Right ventricle myocardium inferior (tissue), 1 donor: ENCODE measurements at places on chromosomes 5 and 9. TPM values are rescaled to one million over a fixed set of nuclear protein-coding genes. Genes with fewer than 3 reads are reported as not detected.

Gene GRIA1
- total RNA-seq: not detected

Gene IFNK
- not detected for total RNA-seq

DNA sequence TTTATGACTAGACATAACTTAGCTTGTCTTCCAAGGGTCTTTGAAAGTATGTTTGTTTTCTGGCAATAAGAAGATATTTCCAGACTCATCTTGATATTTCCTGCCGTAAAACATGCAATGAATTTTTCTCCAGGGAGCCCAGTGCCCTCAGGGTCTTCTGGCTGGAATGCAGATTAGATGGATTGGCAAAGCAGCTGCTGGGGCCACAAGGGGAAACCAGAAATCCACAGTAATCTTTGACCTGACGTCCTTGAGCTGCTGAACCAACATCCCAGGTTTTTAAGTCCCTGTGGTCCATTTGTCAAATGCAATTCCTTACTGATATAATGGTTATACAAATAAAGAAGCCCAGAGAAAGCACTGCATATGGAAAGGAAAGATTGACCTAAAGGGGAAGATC is 93.0 kb downstream of the THBS4 start:
- DNase-seq: no peak

DNA sequence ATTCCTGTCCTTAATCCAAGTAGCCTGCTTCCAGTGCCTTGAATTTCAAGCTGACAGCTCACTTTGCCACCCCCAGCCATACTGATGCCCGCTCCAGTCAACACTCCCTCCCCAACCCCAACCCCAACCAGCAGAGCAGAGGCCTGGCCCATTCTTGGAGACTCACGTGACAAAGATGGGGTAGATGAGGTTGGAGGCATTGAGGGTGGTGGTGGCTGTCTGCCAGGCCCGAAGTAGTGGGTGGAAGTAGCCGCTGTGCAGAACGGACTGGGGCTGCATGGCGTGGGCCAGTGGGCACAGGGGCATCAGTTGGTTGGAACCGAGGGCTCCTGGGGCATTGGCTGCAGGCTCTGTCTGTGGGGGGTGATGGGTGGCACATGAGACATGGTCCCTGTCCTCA is 7.8 kb downstream of the ALAD start:
- no peak for DNase-seq

Gene NUDT12
- total RNA-seq: 10.4 TPM

Gene ADGRD2
- not detected for total RNA-seq

DNA sequence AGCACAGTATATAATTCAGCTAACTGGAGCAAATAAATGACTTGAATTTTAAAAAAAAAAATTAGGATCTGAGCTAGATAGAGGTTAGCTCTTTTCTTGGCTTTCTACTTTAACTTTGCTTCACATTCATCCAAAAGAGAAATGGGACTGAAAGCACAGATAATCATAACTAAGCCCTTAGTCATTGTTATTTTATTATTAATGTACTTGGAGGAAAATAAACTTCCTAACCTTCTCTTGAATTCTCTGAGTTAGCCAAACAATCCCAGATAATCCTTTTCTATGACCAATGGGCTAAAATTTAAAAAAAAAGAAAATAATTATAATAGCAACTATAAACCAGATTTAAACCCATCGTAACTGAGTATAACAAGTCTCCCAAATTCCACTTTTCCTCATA is 57.6 kb upstream of the RASA1 start:
- no peak for DNase-seq

Gene SMIM33
- not detected for total RNA-seq

Gene ADRA1B
- total RNA-seq: 2.7 TPM

DNA sequence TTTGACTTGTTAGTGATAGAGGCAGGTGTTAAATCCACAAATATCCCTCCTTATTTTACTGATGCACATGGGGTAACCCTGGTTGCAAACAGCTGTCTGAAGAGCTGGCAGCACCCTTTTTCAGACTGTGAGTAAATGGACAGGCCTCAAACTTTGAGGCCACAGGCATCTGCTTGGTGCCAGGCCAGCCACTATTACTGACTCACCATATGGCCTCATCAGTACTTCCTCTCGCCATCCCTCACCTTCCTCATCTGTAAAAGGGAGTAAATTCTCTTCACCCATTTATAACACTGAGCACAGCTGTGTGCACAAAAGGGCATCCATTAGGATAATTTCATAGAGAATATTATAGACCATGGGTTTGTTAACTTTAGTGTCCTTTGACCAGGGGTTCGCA is 11.9 kb upstream of the TNIP1 start:
- no peak for DNase-seq

DNA sequence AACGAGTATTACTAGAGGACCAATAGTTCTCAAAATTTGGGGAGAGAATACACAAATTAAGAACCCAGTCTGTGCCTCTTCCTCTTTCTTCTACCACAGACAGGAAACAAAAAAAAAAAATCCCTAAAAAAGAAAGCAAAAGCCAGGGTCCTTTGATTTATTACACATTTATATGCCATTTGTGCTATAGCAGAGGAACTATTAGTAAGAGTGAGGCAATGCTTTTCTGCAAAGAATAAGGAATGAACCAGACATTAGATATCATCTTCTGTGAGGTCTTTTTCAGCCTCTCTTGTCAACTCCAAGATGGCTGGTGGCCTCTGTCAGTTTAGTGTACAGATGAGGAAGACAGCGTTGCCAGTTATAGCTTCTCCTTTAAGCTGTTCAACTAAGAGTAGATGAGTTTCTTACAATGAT is 127.6 kb downstream of the RFX3 start:
- no peak for DNase-seq

Gene SPATA31C1
- not detected for total RNA-seq
